ENCODE measurements at places on chromosomes 6 and 20.
A peak's percentile ranks its signal among the peaks of the same experiment; 100 is the strongest.

GRCh38 chr6:158205169-158205944 lies 37.2 kb downstream of the GTF2H5 start:
- no peak for DNase-seq

- no peak for DNase-seq
These were observed 712.1 kb downstream of the EPM2A start for GRCh38 chr6:145023116-145023726.

GRCh38 chr6:111662072-111662793 lies 56.6 kb upstream of the TRAF3IP2 start:
- no peak for DNase-seq

- no peak for DNase-seq
These were observed 127.3 kb downstream of the ATXN1 start for GRCh38 chr6:16633961-16634360.

GRCh38 chr6:151359486-151359885 lies 31.9 kb downstream of the ZBTB2 start:
- no peak for DNase-seq

GRCh38 chr20:60587986-60588385 lies 629.8 kb downstream of the CDH26 start:
- no peak for DNase-seq

- DNase-seq: no peak
These were observed 24.9 kb downstream of the COL21A1 start for GRCh38 chr6:56222499-56222898.

- DNase-seq: no peak
These were observed 1.5 kb upstream of the GMEB2 start for GRCh38 chr20:63628246-63628975.

GRCh38 chr20:40952136-40952535 lies 76.5 kb upstream of the TOP1 start:
- no peak for DNase-seq

- peak; percentile 18 for DNase-seq
These were observed 661 bp upstream of the PPP1R14C start for GRCh38 chr6:150142097-150142669.

- DNase-seq: no peak
These were observed 31.8 kb downstream of the FITM2 start for GRCh38 chr20:44279228-44279627.
